Hepatocyte (in vitro differentiated cells): ENCODE measurements at places on chromosomes 2 and 18. TPM values are rescaled to one million over a fixed set of nuclear protein-coding genes. Genes with fewer than 3 reads are reported as not detected.

Gene DUSP2
- total RNA-seq = 7.2 and 11.3 TPM in 2 replicates

- DNase-seq = no peak
Observed at GRCh38 chr2:20669562-20670314, 2.8 kb downstream of the GDF7 start.

- DNase-seq = peak; percentile 10
Observed at GRCh38 chr2:179825494-179825893, 35.9 kb downstream of the ZNF385B start.

- DNase-seq = no peak
Observed at GRCh38 chr18:56945171-56946083, 201.5 kb upstream of the BOD1L2 start.

- DNase-seq = no peak
Observed at GRCh38 chr2:214469728-214470127, 58.9 kb downstream of the VWC2L start.

DNA sequence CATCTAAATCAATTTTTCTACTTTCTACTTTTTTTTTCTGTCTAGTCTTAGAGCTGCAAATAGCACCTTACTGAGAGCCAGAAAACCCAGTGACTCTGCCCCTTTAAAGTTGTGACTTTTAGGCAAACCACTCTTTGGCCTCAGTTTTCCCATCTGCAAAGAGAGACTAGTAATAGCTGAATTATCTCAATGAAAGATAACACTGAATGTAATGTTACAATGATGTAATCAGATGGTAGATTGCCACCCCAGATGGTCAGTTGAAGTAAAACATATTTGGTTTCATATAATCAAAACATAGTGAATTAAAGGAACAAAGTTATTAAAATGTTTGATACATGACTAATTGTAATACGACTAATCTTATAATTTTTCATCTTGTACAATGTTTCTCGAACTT lies 5.0 kb upstream of the APCDD1 start:
- DNase-seq = no peak

DNA sequence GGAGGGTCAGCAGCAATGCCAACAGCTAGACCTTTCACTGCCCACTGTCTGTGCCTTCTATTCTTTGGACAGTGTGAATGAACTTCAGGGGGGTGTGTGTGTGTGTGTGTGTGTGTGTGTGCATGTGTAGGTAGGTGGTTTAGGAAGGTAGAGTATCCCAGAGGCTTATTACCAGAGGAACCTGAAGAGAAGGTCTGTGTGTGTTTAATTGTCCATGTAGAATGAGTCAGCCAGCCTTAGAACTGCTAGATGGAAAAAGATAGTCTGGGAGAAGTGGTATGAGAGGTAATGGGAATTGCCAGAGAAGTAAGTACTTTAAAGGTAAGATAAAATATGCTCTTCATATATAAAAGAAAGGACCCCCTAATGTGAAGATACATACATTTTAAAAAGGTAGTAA lies 522.2 kb downstream of the PIK3C3 start:
- DNase-seq = no peak

- no peak for DNase-seq
Observed at GRCh38 chr2:206480161-206480560, 36.8 kb downstream of the ADAM23 start.
